ENCODE measurements at places on chromosomes 5 and 9. TPM values are rescaled to one million over a fixed set of nuclear protein-coding genes. Genes with fewer than 3 reads are reported as not detected.

The QRFP gene
- total RNA-seq = not detected

The SPATA31A3 gene
- total RNA-seq = not detected

The FOXD4 gene
- not detected for total RNA-seq

The WNK2 gene
- total RNA-seq = 40.0 TPM

The APBA1 gene
- total RNA-seq = 21.1 TPM

The HTR1A gene
- total RNA-seq = 1.8 TPM

The S100Z gene
- not detected for total RNA-seq

The MED27 gene
- total RNA-seq = 25.9 TPM

The PCAT7 gene
- total RNA-seq = 0.94 TPM

The OR1Q1 gene
- total RNA-seq = not detected

The SCGB3A2 gene
- total RNA-seq = not detected

The BSPRY gene
- total RNA-seq = 10.2 TPM

The FBN2 gene
- total RNA-seq = 4.8 TPM

The SELENOP gene
- 87.8 TPM for total RNA-seq

The FBXL7 gene
- total RNA-seq = 12.3 TPM

The ENTPD2 gene
- 1.3 TPM for total RNA-seq

The SAXO1 gene
- 0.57 TPM for total RNA-seq
